Stimulated activated CD4-positive, alpha-beta T cell treated with anti-CD3 and anti-CD28 coated beads, Interleukin-12 subunit alpha, Interleukin-12 subunit beta, amount 100 ng/mL, for 24 hours (primary cell): ENCODE measurements at places on chromosomes 12 and 14.

- DNase-seq, result no peak
These were observed 201.0 kb downstream of the SSPN start for GRCh38 chr12:26396402-26396801.

GRCh38 chr12:114266536-114266935 is 139.4 kb downstream of the TBX5 start:
- DNase-seq, result no peak

- no peak for DNase-seq
These were observed 58.4 kb upstream of the SAV1 start for GRCh38 chr14:50726372-50727107.

DNA sequence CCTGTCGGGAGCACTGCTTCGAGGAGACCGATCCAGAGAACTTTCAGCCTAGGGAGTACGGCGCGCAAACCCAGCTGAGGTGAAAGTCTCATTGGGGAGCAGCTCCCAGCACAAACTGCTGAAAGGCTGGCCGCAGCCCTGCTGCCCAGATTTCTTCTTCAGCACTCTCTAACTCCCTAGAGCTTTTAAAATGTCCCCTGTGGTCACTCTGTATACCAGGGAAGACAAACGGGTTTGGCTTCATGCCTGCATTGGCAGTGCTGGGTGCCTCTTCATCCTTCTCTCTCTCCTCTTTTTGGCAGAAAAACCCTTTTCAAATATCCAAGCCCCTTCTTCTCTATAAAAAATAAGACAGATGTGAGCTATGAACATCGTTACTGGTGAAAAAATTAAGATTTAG is 34.9 kb downstream of the BBS10 start:
- DNase-seq, result no peak

- no peak for DNase-seq
These were observed 12.3 kb downstream of the EMP1 start for GRCh38 chr12:13208533-13209435.

- no peak for DNase-seq
These were observed 21.1 kb downstream of the KRT18 start for GRCh38 chr12:52969828-52970569.

- no peak for DNase-seq
These were observed 822 bp upstream of the RDH5 start for GRCh38 chr12:55719371-55719770.

DNA sequence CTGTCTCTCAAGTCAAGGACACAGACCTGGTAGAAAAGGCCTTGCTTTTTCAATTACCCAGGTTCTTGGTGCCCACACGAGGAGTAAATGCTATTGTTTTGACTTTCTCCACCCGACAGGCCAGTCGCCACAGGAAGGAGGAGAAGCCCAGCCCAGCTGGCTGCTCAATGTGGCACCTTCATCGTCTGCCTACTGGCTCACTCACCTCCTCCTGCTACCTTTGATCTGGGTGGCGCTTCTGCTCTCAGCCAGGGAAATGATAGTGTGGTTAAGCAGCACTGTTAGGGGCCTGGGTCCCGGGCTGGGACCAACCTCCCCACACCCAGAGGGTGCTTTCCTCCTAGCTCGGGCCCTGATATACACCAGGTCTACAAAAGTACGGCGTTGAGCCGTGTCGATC is 75.0 kb upstream of the FZD10 start:
- no peak for DNase-seq

DNA sequence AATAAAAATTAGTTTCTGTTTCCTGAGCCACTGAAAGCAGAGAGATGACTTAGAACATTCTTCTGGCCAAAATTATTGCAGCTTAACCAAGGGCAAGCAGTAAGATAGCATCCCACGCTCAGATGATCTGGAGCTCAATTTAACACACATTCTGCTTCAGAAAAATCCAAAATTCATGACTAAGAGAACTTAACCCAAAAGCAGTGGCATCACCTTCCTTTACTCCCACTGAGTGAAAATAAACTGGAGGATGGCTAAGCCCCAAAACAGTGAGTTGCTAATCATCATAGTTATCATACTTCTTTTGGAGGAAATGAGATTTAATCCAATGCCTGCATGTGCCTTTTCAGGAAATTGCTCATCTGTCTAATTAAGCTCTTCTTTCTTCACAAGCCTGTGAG is 195.4 kb downstream of the DUSP6 start:
- no peak for DNase-seq
